ENCODE measurements at places on chromosomes 6 and 20.
A peak's percentile ranks its signal among the peaks of the same experiment; 100 is the strongest.

- DNase-seq, result no peak
Measured at GRCh38 chr6:147434516-147434915, 74.0 kb upstream of the SAMD5 start.

- peak; percentile 33 for DNase-seq
Measured at GRCh38 chr6:163814494-163815364, 400.2 kb downstream of the QKI start.

DNA sequence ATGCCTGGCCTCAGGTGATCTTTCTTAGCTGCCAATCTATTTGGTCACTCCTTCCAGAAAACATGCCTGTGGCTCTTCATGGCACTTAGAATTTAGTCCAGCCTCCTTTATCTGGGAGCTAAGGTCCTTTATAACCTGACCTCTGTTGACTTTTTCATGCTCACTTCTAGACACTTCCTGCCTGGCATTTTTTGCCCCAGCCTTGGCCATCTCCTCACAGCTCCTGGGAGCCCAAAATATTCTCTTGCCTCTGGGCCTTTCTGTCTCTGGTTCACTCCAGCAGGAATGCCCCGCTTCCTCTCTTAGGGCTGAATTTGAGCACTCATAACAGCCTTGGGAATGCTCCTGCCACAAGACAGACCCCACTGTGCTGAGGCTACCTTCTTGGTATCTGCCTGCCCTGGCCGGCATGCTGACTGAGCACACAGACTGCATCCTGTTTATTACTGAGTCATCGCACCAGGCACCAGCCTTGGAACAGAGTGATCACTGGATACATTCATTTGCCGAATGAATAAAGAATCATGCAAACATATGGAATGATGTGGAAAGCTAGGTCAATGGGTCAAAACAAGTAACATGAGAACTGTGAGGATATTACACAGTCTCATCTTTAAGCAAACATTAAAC, 5.8 kb upstream of the EEF1E1 start:
- peak; percentile 90 for DNase-seq

- no peak for DNase-seq
Measured at GRCh38 chr6:98769546-98769945, 64.8 kb upstream of the POU3F2 start.

- no peak for DNase-seq
Measured at GRCh38 chr6:169990095-169991030, 238.9 kb downstream of the ERMARD start.

- no peak for DNase-seq
Measured at GRCh38 chr20:17617868-17618672, 48.2 kb downstream of the DSTN start.

- DNase-seq, result no peak
Measured at GRCh38 chr6:14231501-14232280, 114.1 kb downstream of the CD83 start.

- DNase-seq, result no peak
Measured at GRCh38 chr6:169158174-169158573, 95.5 kb downstream of the THBS2 start.

- no peak for DNase-seq
Measured at GRCh38 chr6:31578184-31579118, 3.1 kb downstream of the TNF start.

DNA sequence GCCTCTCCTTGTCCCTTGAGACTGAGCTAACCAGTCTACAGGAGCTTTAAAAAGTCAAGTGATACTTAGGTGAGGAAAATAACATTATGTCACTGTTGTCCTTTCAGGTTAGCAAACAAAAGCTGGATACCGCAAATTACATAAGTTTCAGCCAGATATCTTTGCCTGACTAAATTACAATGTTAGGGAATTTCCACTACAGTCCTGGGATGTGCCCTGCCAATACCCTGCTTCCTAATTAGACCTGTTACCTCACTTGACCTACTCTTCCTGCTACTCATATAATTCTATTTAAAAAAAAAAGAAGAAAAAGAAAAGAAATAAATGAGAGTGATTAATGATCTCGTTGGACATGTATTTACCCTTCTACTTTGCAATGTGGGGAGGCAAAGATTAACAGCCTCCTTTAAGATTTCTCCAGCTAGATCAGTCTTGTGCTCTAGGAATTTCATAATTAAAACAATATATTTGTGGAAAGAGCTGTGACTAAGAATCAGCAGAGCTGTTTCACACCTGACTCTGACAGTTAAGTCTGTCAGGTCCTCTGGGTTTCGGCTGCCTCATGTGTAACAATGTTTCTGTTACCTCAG, 318.9 kb downstream of the HDGFL1 start:
- no peak for DNase-seq

DNA sequence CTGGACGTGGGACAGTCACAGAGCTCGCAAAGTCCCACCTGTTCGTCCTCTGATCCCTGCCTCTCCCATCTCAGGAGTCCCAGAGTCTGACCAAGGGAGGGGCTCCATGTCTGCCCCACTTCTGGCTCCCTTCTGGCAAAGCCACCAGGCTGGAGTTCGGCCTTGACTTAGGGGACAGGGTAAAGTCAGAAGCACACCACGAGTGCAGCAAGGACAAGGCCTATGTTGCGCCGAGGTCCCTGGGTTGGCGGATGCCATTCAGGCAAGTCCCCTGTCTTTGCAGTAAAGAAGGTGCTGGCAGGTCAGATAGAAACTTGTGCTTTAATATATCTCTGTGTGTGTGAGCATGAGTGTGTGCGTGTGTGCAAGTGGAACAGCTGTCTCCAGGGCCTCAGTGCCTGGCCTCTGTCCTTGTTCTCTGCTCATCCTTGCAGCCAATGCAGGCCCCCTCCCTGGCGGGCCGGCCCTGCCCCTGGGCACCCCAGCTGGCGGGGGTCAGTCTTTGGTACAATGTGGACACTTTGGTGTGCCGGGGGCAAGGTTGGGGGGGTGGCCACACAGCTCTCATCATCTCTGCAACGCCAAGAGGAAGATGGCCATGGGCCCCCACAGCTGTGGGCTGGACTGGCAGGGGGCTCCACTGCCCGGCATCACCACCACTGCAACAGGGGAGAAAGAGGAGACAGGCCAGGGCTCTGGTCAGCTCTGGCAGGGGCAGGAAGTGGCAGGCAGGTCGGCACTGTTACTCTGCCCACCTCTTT, 60.7 kb downstream of the MDGA1 start:
- no peak for DNase-seq

DNA sequence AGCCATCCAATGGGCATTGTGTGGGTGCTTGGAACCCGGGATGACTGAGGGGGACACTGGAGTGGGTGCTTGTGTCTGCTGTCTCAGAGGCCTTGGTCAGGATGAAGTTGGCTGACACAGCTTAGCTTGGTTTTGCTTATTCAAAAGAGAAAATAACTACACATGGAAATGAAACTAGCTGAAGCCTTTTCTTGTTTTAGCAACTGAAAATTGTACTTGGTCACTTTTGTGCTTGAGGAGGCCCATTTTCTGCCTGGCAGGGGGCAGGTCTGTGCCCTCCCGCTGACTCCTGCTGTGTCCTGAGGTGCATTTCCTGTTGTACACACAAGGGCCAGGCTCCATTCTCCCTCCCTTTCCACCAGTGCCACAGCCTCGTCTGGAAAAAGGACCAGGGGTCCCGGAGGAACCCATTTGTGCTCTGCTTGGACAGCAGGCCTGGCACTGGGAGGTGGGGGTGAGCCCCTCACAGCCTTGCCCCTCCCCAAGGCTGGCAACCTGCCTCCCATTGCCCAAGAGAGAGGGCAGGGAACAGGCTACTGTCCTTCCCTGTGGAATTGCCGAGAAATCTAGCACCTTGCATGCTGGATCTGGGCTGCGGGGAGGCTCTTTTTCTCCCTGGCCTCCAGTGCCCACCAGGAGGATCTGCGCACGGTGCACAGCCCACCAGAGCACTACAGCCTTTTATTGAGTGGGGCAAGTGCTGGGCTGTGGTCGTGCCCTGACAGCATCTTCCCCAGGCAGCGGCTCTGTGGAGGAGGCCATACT, 49.4 kb downstream of the PYGB start:
- DNase-seq, result no peak

- no peak for DNase-seq
Measured at GRCh38 chr20:55555075-55555650, 450.2 kb downstream of the CBLN4 start.

GRCh38 chr20:5843054-5843592, 92.9 kb downstream of the SHLD1 start:
- DNase-seq, result no peak

- DNase-seq, result no peak
Measured at GRCh38 chr6:63389191-63389844, 69.5 kb upstream of the LGSN start.

DNA sequence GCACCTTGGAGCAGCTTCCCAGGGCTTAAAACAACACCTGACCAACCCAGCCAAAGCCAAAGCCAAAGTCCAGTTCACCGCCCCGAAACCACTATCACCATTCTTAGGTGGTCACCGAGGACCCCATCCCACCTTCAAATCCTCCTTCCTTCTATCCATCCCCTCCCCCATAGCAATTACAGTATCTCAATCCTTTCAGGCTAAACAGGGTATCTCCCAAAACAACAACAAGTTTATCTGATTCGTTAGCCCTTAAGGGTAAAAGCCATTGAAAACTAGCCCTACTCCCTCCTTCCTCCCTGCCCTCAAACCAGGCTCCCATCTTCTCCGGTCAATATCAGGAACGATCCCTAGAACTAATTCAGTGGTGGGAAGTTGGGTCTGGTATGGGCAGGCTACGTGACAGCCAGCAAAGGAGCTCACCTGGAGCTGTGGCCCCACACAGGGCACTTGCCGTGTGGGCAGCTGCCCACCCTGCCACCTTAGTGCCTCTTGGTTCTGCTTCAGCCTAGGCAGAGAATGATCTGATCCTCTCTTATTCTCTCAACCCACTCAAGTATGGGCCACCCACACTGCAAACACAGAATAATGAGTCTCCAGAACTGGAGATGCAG, 2.0 kb downstream of the ARHGAP18 start:
- peak; percentile 30 for DNase-seq

DNA sequence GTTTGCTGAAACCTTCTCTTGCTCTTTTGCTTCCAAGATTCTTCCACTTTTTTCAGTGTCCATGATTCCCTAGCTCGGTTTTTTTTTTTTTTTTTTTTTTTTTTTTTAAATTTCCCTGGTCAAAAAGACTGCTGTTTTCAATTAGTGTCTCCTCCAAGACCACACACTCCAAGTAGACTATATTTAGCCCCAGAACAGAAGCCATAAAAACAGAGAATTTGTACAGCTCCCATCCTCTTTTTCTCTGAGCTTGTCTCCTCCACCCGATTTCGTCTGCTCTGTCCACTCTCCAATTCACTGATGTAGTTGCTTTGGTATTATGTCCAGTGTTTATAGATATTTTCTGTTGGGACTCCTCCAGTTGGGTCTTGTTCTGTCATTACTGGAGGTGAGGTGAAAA, 37.6 kb downstream of the RSPH3 start:
- no peak for DNase-seq

DNA sequence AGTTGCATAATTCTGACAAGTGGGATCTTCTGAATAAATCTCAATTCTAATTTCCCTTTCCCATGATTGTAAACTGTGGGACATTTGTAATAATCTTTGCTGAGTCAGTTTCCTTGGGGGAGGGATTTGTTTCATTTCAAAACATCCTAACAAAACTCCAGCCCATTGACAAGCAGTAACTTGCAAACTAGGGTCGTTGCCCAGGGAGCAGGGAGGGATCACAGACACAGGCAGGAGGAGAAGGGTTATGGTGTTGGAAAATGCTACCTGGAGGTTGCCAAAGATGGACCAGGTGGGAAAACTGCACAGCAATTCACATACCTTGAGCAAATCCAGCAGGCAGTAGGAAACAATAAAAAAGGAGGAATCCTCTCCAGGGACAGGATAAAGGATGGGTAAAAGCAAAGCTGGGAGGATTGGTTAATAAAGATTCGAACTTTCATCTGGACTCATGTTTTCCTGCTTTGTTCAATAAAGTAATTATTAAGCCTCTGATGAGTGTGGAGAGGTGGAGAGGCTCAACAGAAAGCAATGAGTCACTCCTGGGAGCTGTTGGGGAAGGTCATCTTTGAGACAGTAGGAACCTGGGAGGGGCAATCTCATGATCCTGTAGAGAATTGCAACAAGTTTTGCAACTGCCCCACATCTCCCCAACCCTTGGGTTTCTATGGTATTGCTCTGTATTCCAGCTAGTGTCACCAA, 87.3 kb upstream of the AKIRIN2 start:
- DNase-seq, result peak; percentile 53

GRCh38 chr6:157443066-157443800, 62.2 kb downstream of the ZDHHC14 start:
- peak; percentile 39 for DNase-seq

- DNase-seq, result no peak
Measured at GRCh38 chr20:41649489-41649888, 31.3 kb upstream of the CHD6 start.

- peak; percentile 71 for DNase-seq
Measured at GRCh38 chr6:138692058-138692977, 81.3 kb upstream of the CCDC28A start.

DNA sequence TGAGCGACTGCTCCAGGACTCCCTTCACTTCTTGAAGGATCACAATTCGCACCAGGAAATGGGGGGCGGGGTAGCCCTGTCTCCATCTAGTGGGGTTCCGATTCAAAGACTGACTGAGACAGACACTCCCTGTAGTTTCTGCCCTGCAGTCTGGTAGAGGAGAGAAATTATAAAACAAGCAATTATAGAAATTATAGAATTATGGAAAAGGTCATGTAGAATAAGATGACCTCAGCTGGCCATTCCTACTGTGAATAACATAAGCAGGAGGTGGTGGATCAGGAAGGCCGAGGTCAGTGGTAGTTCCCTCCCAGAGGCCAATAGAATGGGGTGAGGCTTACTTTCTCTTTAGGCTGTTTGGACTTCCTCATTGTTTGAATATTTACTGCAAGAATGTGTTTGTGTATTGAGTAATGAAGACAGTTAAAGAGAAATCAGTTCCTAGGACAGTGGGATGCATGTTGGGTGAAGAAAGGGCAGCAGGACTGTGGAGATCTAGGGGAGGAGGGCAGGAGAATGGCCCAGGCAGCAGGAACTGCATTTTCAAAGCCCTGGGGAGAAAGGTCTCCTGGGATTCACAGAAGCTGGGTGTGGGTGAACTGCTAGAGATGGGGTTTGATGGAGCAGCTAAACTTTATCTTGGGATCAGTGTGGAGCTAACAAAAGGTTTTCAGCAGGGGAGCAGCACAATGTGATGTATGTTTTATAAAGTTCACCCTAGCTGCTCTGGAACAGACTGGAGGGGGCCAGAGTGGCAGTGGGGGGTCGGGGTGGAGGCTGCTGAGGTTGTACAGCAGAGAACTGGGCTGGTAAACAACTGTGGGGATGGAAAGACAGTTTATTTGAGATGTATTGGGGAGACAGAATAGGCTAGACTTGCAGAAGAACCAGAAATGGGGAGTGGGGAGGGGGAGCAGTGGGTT, 2.1 kb downstream of the ZNF341 start:
- DNase-seq, result peak; percentile 89
